ENCODE measurements at places on chromosomes 2 and 18.

GRCh38 chr2:67660871-67661270 lies 263.7 kb downstream of the ETAA1 start:
- no peak for DNase-seq

GRCh38 chr2:142176941-142177340 lies 46.1 kb upstream of the LRP1B start:
- no peak for DNase-seq

GRCh38 chr2:174012347-174013314 lies 47.5 kb upstream of the SP3 start:
- DNase-seq: no peak

DNA sequence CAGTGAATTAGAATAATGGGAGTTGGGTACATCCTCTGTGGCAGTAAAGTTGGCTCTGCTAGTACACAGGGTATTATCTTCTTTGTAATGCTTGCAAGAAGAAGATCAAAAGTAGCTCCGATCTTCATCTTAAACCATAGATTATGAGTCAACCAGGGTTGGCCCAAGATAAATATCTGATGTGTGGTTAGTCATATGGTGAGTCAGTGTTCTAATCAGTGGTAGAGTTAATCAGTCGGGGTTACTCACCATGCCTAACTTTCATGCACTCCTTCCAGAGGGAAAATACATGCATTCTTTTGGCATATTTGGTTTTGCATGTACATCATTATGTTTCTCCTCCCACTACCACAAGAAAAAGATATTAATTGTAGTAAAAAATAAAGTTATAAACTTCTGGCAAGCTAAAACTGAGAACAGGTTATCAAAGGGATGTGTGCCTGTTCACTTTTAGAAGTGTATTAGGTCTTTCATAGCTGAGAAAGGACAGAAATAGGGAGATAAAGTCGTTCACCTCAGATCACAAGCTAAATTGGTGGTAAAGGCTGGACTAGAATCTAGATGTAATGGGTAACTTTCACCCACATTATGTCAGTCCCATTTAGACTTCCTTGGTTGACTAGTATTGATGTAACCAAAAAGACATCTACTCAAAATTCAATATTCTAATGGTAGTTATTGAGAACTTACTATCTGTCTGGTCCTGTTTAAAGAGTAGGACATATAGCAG lies 684.4 kb downstream of the IRS1 start:
- peak; percentile 3 for DNase-seq

DNA sequence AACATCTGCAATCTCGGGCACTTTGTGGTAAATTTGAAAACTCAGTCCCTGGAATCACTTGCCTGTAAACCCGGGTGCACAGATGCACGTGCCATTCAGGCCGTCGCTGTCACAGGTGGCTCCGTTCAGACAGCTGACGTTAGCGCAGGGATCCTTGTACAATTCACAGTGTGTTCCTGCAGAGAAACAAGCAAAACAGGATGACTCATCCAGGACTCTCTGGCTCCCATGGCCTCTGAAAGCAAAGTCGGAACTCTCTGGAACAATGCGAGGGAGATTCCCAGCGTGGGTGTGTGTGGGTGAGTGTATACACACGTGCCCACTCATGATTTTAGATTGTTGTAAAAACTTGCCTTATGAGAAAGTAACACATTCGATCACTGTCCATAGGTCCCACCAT lies 136.1 kb upstream of the PID1 start:
- peak; percentile 41 for DNase-seq

DNA sequence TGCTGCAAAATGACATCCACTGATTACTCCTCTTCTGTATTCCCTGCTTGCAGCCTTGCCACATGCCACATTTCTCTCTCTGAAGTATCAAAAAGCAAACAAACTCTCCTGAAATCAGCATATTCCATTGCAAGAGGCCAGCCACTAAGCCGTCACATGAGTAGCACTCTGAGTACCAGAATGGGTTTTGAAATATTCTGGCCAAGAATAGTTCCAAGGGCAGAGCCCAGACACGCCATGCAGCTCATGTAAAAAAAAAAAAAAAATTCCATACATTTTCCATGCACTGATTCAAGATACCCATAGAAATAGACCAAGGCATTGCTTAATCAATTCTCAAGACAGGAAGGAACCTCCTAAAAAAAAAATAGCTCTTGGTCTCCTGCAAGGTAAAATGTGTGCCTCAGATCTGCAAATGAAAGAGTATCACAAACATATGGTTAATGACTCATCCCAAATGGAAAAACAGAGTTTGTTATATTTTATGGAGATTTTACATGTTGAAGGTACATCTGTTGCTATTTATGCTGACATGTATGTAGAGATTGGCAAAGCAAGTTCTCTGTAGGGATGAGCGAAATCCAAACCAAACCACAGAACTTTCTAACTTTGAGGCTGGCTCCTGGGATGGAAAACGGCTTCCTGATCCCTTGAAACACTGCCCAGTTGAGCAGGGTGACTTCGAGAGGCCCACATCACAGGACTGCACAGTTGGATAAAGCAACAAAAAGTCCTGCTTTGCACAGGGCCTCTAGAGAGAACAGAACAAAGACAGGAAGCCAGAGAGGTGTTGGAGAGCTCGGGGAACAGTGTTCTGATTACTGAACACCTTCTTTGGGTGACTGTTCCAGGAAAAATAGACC lies 346.2 kb downstream of the ZNF521 start:
- DNase-seq: no peak

- DNase-seq: no peak
Measured at GRCh38 chr2:46095830-46096229, 201.4 kb upstream of the EPAS1 start.

GRCh38 chr2:41579806-41580205 lies 468.0 kb upstream of the PKDCC start:
- no peak for DNase-seq

DNA sequence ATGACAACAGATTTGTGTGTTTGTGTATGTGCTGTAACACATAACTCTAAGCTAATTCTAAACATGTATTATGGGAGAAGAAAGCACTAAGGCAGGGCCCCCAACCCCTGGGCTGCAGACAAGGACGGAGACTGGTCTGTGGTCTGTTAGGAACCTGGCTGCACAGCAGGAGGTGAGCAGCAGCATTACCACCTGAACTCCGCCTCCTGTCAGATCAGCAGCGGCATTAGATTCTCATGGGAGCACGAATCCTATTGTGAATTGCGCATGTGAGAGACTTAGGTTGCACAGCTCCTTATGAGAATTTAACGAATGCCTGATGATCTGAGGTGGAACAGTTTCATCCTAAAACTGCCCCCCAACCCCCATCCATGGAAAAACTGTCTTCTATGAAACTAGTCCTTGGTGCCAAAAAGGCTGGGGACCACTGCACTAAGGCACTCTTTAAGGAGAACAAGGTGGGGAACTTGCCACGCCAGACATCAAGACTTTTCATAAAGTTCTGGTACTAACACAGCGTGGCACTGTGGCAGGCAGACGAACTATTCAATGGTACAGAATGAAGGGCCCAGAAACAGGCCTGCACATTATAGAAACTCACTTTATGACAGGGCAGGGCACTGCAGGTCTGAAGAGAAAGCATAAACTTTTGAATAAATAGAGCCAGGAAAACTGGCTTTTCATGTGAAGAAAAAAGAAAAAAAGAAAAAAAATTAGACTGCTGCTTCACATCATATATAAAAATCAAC lies 14.0 kb downstream of the REEP1 start:
- no peak for DNase-seq

GRCh38 chr2:69018678-69019095 lies 5.7 kb downstream of the ANTXR1 start:
- no peak for DNase-seq

DNA sequence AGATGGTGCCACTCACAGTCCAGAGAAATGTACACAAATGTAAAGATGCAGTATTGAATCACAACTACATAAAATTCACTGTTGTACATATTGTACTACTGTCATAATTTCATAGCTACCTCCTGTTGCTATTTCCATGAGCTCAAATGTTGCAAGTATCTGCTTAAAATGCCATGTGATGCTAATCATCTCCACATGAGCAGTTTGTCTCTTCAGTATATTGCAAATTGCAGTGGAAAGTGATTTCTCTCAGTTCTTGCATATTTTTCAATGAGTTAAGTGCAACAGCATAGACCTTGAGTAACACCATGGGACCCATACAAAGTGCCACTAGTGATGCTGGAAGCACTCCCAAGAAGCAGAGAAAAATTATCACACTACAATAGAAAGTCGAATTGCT lies 51.9 kb downstream of the MAIP1 start:
- no peak for DNase-seq

DNA sequence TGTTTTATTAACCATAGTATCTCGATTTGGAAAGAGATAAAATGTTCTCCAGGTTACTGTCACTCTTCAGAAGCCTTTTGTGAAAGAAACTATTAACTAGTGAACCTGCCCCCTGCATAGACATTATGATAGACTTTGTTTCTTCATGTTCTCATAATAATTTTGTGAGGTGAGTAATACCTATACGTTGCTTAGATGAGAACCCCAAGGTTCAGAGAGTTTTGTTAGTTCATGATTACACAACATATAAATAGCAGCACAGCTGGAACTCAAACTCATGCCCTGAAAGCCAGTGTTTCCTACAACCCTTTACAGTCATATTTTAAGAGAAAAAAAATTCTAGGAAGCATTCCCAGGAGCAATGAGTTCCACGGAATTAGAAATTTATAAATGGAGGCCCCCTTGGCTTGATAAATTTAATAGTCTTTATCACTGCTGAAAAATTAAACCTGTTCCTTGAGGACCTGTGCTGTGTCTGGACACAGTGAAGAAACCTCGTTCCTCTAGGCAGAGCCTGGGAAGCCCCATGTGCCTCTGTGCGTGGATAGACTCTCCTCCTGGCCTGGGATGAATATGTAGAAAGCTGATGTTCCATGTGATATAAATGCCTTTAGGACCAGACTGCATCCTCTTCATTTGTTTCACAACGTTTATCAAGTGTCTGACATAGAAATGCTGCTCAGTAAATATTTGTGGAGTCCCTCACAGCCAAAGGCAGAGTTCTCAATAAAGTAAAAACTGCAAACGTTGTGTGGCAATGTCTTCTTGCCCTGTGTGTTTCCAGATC lies 1257.0 kb upstream of the GYPC start:
- DNase-seq: no peak

- DNase-seq: no peak
Measured at GRCh38 chr2:163231666-163232065, 393.1 kb upstream of the KCNH7 start.
